ENCODE measurements at places on chromosomes 5 and 9. TPM values are rescaled to one million over a fixed set of nuclear protein-coding genes. Genes with fewer than 3 reads are reported as not detected.

The SLC46A2 gene
- total RNA-seq: not detected

The ZBTB26 gene
- total RNA-seq: 1.8 TPM

The CERCAM gene
- total RNA-seq: 73.4 TPM

The SLC1A3 gene
- total RNA-seq: 33.9 TPM

The ADAMTSL2 gene
- total RNA-seq: under 0.01 TPM

The WDR38 gene
- not detected for total RNA-seq

The CBY3 gene
- total RNA-seq: not detected

The PAX5 gene
- total RNA-seq: not detected

The ANKRD31 gene
- total RNA-seq: 0.08 TPM

The APC gene
- 41.9 TPM for total RNA-seq

The ANGPTL2 gene
- total RNA-seq: 3.8 TPM

All from smooth muscle cell of the coronary artery (primary cell).